ENCODE measurements at places on chromosomes 11 and 22.

- DNase-seq, result peak; percentile 68
Observed at GRCh38 chr11:75558939-75559843, 2.9 kb upstream of the SERPINH1 start.

- peak; percentile 27 for DNase-seq
Observed at GRCh38 chr11:128555606-128556005, 31.8 kb downstream of the ETS1 start.

DNA sequence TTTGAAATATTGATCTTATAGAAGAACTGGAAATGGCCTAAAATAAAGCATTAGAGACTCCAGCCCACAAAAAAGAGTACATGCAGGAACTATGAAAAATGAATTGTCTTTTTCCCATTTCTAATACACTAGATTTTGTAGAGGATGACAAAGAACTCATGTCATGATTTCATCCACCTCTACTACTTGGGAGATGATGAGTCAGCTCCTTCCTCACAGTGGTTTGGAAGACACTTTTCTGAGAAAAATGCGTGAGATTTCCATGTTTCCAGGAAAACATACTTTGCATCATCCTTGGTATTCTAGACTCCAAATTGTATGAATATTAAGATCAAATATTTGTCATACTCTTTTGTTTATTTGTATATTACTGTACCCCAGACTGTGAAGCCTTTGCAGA lies 500.5 kb downstream of the FAM181B start:
- DNase-seq, result no peak

GRCh38 chr11:8613036-8613435 lies 19.0 kb upstream of the STK33 start:
- DNase-seq, result no peak

DNA sequence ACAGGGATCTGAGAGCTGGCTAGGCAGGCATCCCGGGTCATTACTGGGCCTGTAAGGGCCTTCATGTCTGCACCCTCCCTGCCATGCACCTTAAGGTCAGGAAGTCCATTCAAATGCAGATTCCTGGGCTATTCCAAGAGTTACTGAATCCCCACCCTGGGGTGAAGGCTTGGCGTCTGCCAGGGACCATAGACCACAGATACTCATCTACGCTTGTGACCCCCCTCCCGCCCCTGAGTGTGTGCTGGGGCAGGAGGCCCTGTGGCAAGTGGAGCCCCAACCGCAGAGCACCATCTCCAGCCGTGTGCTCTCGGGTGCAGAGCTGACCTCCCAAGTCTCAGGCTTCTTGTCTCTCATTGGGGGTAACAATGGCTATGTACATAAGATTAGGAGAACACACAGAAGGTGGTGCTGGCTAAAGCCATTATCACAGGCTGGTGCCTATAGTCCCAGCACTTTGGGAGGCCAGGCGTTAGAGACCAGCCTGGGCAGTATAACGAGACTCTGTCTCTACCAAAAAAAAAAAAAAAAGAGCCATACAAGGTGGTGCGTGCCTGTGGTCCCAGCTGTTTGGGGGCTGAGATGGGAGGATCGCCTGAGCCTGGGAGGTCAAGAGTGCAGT lies 19.1 kb upstream of the KCNQ1OT1 start:
- no peak for DNase-seq

- no peak for DNase-seq
Observed at GRCh38 chr11:3166268-3167142, 1.4 kb upstream of the OSBPL5 start.

DNA sequence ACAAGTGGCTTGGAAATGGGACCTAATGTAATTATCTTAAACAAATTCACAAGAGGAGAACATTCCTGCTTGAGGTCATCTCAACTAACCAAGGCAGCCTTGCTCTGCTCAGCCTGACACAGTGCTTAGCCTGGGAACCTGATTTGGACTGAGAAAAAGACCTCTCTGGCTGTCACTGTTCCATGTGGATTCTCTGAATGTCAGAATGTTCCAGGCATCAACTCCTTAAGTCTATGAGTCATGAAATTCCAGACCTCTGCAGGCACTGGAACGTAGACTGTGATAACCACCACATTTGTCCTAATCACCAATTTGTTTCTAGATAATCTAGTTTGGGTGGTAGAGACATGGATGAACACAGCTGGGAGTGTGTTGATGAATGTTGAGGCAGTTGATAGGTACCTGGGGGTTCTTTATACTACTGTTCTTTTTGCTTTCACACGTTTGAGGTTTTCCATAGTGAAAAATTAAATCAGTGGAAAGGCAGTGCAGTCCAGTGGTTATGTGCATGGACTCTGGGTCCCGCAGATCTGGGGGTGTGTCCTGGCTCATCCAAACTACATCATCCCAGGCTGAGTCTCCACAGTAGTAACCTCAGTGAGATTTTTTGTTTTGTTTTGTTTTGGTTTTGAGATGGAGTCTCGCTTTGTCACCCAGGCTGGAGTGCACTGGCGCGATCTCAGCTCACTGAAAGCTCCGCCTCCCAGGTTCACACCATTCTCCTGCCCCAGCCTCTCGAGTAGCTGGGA lies 269.6 kb downstream of the MN1 start:
- peak; percentile 47 for DNase-seq

GRCh38 chr11:1520663-1521267 lies 34.2 kb upstream of the MOB2 start:
- peak; percentile 32 for DNase-seq

GRCh38 chr11:77049026-77049425 lies 14.8 kb downstream of the B3GNT6 start:
- DNase-seq, result no peak

DNA sequence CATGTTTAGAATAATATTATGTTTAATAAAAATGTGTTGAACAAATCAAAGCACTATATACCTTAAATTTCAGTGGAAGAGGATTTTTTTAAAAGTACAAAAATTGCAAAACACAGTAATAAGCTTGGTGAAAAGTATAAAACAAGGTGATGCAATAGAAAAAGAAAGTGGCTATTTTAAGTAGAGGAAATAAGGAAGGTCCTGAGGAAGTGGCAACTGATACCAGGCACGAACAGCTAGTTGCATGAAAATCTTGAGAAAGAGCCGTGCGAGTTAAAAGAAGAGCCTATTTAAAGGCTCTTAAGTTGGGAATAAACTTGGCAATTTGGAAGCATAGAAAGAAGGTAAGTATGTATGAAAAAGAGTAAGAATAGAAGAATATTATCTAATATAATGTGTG lies 1679.3 kb downstream of the LRRC4C start:
- DNase-seq, result no peak

- DNase-seq, result no peak
Observed at GRCh38 chr11:67271541-67272284, 5.4 kb downstream of the GRK2 start.

- DNase-seq, result no peak
Observed at GRCh38 chr11:116434986-116435385, 337.8 kb downstream of the BUD13 start.

- no peak for DNase-seq
Observed at GRCh38 chr11:64799256-64799622, 3.8 kb downstream of the MAP4K2 start.

DNA sequence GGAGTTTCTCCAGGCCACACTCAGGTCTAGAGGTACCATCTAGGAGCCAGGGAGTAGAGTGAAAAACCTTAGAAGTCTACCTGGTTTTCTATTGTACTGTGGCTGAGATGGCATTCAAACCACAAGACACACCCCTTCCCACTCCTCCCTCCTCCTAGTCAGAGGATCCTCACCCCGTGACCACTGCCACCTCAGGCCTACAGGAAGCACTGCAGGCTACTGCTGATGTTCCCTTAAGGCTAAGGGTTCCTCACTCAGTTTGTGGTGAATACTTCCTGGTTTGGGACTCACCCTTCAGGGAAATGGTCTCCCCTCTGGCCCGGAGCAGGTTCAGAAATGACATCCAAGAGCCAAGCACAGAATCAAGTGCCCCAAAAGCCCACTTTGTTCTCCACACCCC lies 1293.9 kb downstream of the JRKL start:
- DNase-seq, result no peak

GRCh38 chr11:35682230-35683173 lies 19.9 kb downstream of the TRIM44 start:
- DNase-seq, result no peak

DNA sequence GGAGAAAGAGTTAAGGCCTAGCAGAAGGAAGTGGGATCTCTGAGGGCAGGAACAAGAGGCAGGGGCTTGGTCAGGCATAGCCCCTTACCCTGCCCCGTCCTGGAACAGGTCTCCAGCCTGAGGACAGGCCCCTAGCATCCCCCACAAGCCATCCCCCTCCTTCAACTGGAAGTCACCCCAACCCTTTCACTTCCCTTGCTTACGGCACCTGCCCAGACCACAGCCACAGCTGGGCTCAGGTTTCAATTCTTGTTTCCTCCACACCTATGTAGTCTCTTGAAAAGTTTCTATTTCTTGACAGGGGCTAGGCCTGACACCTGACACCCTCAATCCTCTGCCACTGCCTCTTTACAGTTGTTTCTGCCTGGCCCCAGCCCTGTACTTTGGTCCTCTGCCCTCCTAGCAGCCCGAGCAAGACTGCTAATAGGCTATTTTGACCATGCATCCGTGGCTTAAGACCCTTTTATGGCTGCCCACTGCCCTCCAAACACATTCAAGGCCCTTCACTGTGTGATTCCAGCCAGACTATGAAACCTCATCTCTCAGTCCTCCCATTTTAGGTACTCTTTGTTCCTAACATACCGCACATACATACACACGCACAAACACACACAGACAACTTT lies 10.9 kb upstream of the FCHSD2 start:
- DNase-seq, result no peak

DNA sequence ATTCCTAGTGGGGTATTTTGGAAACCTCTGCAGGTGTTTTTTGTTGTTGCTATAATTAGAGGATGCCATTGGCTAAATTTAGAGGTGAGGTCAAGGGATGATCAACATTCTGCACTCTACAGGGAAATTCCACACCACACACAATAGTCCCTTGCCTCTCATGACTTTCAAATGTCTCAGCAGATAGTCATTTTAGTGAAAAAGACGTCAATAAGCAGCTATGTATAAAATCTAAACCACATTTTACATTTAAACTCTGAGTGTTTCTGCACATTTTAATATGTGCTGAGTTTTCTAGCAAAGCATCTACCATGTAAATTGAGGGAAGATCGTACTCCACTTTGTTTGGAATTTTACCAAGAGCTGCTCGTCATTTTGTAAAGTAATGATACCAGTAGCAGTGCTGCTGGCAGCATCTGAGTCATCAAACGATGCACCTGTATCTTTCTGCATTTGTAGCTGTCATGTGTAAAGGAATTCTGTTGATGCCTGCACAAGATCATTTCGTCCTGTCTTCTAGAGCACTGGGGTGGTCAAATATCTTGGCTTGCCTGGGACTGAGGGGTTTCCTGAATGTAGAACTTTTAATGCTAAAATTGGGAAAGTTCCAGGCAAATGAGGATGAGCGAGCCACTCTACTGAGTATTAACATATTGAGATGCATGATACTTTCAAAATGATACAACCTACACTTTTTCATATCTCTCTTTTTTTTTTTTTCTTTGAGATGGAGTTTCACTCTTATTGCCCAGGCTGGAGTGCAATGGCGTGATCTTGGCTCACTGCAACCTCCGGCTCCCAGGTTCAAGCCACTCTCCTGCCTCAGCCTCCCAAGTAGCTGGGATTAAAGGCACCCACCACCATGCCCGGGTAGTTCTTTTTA lies 414.5 kb upstream of the SYN3 start:
- no peak for DNase-seq

GRCh38 chr11:79160791-79161403 lies 279.9 kb downstream of the TENM4 start:
- DNase-seq, result peak; percentile 77

DNA sequence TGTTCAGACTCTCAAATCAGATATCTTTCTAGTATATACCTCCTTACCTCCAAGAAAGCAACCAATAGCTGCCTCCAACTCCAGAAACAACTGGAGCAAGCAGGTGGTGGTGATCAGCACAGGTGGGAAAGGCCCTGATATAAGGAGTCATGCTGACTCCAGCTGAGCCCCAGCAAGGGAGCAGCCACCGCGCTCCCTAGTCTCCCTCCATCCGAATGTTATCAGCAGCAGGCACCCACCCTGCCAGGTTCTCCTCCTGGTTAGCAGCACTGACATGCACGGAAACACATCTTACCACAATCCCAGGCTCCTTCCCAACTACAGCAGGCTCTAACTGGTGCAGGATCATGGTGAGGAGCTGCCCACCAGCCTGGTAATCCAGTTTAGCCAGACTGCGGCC lies 18.5 kb upstream of the STK33 start:
- DNase-seq, result no peak

- DNase-seq, result no peak
Observed at GRCh38 chr22:18952022-18952421, 15.9 kb upstream of the PRODH start.

GRCh38 chr11:33182246-33182878 lies 21.1 kb upstream of the CSTF3 start:
- no peak for DNase-seq

DNA sequence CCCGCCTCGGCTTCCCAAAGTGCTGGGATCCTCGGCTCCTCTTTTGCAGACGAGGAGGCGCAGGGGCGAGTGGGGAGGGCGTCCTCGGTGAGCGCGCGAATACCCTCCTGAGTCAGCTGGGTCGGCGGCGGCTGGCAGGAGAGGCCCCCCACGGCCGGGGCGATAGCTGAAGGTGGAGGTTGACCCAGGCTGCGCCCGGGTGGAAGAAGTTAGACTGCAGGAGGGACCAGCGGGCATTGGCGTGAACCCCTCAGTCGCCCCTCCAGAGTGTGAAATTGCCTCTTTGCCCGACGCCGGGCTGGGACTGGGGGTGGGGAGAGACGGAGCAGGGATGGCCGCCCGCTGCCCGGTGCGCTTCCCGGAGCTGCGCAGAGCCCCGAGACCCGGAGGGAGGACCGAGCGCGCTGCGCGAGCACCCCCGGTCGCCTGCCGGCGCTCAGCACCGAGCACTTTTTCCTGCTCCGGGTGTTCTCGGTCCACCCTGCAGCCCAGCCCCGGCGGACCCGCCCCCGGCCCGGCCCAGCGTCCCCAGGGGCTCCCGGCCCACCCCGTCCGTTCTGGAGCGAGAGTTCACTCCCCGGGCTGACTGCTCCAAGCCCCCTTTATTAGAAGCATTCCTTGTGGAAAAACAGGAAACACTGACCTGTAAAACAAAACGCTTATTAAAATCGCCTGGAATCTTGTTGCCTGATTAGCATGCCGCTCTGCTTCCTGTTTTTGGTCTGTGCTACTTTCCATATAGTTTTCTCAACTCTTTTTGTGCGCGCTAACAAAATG lies 13.7 kb upstream of the CPT1A start:
- DNase-seq, result peak; percentile 58

GRCh38 chr11:132683602-132684001 lies 848.7 kb downstream of the OPCML start:
- DNase-seq, result peak; percentile 11

- DNase-seq, result peak; percentile 58
Observed at GRCh38 chr11:64745521-64746328, 1.8 kb upstream of the RASGRP2 start.

DNA sequence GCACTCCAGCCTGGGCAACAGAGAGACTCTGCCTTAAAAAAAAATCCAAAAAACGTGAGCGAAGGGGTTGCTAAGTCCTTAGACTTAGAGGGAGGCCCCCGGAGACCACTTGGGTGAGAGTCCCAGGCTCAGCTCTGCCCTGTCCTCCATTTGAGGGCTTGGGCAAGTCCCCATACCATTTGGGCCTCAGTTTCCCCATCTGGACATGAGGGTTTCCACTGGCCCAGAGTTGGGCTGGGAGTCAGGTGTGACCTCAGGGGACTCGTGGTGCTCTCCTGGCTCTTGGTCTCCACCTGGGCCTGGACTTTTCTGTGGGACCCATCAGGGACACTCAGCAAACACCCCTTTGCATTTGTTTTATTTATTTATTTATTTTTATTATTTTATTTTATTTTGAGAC lies 35.2 kb upstream of the CSNK1E start:
- no peak for DNase-seq
